ENCODE measurements at places on chromosomes 1 and 21.

DNA sequence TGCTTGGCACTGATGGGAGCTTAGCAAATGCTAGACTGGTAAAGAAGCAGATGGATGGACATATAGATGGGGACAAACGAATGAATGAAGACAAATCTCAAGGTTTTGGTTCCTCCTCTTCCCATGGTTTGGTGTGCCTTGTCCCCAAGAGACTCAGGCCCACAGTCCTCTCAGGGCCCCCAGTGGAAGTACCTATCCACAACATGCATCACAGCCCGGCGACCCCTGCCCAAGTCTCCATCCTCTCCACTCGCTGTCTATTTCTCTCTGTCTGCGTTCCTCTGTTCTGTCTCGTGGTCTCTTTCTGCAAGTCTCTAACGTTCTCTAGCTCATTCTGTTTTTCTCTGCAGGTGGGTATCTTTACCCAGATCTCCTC is 85.8 kb downstream of the GLIS1 start:
- DNase-seq: no peak

DNA sequence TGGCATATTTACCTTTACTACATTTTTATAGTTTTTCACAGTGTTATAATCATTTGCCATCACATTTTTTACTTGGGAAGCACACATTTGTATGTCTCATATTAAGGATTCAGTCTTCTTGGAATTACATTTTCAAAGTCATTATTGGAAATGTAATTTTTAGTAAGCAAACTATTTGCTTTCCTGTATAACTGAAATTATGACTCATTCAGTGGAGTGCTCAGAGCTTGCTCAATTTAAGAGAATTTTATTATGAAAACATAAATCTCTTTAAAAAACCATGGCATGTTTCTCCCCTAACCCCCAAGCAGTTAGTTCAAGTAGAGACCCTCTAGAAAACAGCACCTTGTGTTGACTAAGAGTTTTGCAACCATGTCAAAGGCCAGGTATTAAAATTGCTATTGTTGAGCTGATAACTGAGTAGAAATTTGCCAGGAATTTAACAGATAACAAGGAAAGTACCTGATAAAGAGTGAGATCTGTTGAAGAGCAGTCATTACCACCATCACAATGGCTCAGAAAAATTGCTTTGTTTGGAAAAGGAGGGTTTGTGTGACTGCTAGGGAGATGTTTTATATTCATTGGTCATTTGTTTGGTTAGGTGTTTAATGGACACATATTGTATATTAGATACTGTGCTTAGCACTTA is 105.9 kb downstream of the KCNK2 start:
- DNase-seq: no peak

- no peak for DNase-seq
These were observed 20.0 kb downstream of the S100A6 start for GRCh38 chr1:153515504-153516394.

DNA sequence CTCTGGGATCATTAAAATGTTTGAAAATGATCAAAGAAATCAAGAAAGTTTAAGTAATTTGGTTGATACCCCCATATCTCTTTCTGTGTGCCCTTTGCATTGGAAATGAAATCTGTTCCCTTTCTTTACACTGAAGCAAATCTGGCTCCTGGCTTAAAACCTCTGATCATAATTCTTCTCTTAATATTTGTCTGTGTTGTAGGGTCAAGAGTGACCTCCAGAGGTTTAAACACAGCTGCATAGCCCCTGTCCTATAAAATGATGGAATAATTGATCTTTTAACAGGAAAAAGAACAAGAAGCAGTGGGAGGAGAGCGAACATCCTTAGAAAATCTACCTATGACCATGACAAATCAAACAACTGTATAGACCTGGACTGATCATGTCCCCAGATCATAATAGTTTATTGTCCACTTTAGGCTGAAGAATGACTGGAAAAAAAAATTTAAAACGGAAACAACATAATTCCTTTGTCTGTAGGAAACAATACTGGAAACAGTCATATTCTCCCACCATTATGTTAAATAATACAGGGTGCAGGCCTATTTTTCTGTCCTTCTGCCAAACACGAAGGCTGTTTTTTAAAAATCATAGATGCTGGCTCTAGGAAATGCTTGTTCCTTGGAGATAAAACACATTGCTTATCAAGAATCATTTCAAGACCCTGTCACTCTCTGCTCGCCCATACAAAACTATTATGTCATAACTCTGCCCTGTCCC is 184.3 kb downstream of the NEGR1 start:
- DNase-seq: no peak

- DNase-seq: no peak
These were observed 50.4 kb downstream of the TENT5C start for GRCh38 chr1:117656202-117656641.

- DNase-seq: no peak
These were observed 16.8 kb downstream of the LAMC1 start for GRCh38 chr1:183039985-183040447.

DNA sequence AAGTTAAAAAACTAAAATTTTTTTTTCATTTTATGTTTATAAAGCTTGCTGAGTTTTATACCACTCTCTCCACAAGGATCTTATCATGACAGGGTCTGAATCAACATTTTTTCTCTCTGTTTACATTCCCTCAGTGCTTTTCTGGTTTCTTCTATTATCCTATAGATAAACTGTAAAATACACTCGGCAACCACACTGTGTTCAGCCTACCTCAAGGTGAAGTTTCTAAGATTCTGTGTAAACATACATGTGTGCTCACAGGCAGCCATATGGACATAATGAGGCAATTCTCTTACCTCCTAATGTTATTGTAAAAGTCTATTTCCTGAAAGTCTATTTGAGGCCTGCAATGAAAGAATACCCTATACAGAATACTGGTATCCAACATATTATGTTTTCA is 114.6 kb downstream of the NTPCR start:
- DNase-seq: no peak

DNA sequence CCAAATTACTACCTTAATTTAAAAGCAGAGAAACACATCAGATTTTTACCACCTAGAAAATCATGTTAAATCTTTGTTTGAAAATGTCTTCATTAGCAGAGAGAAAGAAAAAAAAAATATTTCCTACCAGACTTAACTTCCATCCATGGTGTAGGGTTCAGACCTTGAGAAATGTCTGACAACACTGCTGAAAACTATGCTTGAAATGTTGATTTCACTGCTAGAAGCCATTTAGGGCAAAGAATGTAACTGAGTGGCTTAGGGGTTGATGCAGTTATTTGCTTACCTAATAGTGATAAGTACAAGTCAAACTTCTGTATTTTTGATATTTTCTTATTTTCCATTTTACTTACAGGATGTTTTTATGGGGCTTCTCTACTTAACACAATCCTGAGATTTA is 495.6 kb upstream of the NEGR1 start:
- no peak for DNase-seq

DNA sequence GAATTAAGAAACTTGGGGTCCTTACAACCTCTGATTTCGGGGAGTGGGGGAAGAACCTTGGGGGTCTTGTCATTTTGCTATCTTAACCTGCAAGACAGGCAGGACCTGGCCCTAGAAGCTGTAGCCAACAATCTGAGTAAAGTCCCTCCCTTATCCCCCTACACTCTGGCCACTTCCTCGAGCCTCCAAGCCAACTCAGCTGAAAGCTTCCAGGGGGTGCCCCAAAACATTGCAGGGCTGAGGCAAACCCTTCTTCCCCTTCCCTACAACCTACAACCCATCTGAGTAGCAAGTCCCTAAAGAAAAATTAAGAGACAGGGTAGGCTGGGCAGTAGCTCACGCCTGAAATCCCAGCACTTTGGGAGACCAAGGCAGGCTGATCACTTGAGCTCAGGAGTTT is 5.0 kb downstream of the CERS2 start:
- no peak for DNase-seq

DNA sequence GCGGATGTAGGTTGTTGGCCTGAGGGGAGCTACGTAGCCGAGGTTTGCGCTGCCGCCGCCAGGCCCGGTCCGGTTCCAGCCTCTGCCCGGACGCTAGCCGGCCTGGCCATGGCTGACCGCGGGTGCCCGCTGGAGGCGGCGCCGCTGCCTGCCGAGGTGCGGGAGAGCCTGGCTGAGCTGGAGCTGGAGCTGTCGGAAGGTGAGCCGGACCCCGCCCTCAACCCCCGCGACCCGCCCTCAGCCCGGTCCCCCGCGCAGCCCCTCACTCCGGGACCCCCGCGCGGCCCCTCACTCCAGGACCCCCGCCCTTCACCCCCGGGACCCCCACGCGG is 299 bp downstream of the DIP2A start:
- DNase-seq: no peak

DNA sequence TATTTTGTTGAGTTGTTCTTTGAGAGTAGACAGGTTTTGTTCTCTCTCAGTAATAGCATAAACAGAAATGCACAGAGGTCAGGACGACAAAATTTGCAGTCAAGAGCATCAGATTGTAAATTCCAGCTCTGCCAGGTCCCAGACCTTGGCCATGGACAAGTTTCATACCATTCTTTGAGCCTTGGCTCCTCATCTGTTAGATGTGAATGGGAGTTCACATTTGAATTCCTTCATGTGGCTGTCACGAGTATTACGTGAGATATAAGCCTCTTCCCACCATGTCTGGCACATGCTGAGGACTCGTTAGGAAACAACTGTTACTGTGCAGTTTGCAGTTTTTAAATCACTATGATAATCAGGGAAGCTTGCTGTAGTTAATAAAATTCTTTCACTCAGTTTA is 93.2 kb upstream of the KCTD3 start:
- no peak for DNase-seq

DNA sequence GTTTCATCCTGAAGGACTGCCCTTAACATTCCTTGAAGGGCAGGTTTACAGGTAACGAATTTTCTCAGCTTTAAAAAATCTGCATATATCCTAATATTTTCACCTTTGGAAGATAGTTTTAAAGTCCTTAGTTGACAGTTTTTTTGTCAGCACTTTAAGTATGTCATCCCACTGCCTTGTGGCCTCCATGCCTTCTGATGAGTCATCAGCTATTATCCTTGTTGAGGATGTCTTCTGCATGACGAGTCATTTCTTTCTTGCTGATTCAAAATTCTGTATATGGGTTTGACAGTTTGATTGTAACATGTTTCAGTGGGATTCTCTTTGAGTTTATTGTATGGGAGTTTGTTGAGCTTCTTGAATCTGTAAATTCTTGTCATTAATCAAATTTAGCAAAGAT is 500.6 kb downstream of the DISC1 start:
- DNase-seq: no peak

DNA sequence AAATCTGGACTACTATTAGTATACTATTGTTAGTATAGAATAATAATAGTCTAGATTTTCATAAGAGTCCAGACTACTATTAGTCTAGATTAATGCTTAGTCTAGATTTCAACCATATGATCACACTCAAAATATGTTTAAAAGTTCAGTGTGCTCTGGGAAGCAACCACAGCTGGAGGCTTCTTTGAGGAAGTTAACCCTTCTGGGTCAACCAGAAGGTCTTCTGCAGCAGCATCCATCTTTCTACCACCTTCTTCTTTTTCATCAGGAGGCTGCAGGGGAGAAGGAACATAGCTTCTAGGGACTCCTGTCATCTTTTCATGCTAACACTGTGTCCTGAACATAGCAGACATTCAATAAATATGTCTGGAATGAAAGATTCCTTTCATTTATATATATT is 51.2 kb upstream of the DNAJC6 start:
- DNase-seq: no peak

- no peak for DNase-seq
These were observed 16.6 kb upstream of the ZNF678 start for GRCh38 chr1:227546598-227547309.

GRCh38 chr1:6861075-6861724 is 75.9 kb downstream of the CAMTA1 start:
- DNase-seq: no peak

Data from iPS DF 6.9 (cell line).